ENCODE measurements at places on chromosomes 5 and 9.

- DNase-seq: no peak
Observed at GRCh38 chr5:23268136-23268535, 239.3 kb upstream of the PRDM9 start.

- DNase-seq: no peak
Observed at GRCh38 chr9:97695995-97696802, 941 bp downstream of the XPA start.

DNA sequence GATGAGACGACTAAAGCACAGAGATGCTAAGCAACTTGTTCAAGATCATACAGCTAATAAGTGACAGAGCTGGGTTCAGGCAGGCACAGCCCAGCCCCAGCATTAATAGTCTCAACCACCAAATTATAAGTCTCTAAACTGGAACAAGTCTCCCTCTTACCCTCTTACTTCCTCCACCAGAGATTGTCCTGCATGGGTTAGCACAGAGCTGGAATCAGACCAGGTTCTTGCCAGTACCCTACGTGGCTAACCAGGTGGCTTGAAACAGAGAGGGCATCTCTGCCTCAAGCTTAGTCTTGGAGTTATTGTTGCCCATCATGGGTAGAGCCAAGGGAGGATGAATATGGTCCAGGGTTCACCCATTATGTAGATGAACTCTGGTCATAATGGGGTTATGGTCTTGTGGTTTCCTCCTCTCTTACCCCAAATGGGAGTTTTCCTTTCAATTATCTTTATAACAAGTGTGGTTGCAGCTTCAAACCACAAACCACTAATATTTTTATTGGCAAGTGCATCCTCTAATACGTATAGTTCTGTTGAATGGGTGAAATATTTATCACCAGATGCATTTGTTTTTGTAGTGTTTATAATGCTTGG, 8.3 kb upstream of the XPA start:
- DNase-seq: no peak

GRCh38 chr5:171462136-171462927, 42.9 kb downstream of the FGF18 start:
- no peak for DNase-seq

DNA sequence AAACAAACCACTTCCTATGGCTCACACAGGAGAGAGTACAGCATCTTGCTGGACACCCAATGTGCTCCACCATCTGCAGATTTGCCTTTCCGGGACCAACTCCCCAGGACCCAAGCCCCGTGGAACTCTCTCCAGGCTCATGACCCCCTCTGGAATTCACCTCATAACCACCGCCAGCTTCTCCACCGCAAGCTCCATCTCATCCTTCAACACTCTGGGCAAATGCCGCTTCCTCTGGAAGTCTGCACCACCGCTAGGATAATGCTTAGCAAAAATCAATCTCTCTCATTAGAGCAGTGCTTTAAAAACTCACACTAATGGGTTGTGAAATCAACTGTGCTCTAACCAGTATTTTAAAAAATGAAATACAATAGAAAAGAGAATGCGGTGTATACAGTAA, 150.0 kb downstream of the COL23A1 start:
- no peak for DNase-seq

GRCh38 chr9:78370991-78371390, 74.1 kb downstream of the PSAT1 start:
- no peak for DNase-seq

DNA sequence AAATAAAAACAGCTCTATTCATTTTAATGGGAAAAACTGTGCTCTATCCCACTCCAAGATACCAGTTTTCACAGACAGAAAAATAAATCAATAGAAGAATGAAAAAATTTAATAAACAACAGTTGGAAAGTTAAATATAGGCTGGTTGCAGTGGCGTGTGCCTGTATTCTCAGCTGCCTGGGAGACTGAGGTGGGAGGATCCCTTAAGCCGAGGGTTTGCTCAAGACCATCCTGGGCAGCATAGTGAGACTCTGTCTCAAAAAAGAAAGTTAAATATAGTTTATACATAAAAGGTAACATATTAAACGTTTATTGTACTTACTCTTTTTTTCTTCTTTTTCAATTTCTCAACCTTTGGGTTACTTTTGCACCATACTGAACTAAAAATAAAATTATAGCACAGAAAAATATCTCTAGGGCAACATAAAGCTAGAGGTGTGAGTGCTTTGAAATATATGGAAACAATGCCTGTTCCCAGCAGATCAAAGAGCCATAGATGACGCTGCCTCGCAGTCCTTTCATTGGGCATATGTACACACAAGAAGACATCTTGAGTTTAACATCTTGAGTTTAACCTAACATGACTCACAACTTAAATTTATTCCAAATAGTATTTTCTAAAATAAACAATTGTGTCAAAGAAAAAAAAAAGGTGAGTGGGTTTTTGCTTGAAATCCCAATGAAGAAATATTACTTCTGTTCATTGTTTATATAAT, 25.7 kb upstream of the KLF9 start:
- DNase-seq: no peak

GRCh38 chr9:114437401-114437893, 49.7 kb upstream of the AKNA start:
- DNase-seq: no peak

- peak; percentile 56 for DNase-seq
Observed at GRCh38 chr9:129317179-129318011, 139.3 kb upstream of the IER5L start.

GRCh38 chr5:160445132-160445531, 23.5 kb downstream of the PTTG1 start:
- DNase-seq: no peak

GRCh38 chr5:91074615-91075014, 308.5 kb downstream of the ARRDC3 start:
- no peak for DNase-seq

GRCh38 chr5:173989432-173990082, 587 bp downstream of the C5orf47 start:
- no peak for DNase-seq

GRCh38 chr5:132419502-132420468, 50.3 kb downstream of the SLC22A5 start:
- DNase-seq: peak; percentile 72

DNA sequence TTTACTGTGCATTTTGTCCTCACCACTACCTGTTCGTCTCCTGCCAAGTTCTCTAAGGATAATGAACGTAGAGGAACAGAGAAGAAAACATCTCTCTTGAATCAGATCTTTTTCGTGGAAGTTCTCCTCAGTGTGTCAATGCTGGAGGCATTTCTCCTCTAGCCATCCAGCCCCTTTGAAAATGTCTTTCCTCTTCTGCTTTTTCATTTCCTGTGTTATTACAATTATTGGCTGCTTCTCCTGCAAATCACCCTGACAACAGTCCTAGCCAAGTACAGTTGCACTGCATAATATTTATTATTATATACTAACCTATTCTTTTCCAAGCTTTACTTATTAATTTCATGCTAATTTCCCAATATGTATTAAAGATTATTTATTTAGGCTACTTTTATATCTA, 61.8 kb upstream of the TRPM3 start:
- no peak for DNase-seq

DNA sequence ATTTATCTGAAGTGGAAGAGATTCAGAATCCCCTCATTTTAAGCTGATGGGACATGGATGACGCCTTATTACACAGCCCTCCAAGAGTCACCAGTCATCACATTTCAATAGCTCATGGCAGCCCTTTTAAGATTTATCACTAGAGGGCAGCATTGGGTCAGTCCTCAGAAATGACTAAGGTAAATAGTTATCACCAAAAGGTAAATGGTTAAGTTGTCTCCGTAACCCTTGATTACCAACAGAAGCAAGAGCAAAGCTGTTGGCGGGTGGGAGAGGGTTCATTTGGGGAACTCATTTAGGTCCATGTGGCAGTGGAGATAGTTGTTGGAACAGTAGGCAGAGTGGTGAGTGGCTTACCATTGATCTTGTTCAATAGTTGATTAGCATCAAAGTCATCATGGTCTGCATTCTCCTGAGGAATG, 12.0 kb upstream of the C9 start:
- DNase-seq: no peak

- no peak for DNase-seq
Observed at GRCh38 chr5:54001976-54002775, 308.2 kb downstream of the ARL15 start.

DNA sequence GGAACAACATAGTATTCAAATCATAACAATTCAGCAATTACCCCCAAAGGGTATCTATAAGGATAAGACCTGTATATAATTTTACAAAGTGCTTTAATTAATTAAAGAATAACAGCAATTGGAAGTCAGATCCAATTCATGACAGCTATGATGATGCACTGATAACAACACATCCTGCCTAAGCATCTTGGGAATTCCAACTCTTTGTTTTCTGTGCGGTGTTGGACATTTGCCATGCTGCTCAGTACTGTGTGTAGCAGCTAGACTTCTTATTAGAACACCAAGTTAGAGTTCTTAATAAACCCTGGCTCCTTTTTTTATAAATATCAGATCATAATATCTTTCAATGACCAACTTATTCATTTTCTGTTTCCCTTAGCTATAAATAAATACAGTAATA, 209.0 kb downstream of the SEC61B start:
- no peak for DNase-seq

- DNase-seq: no peak
Observed at GRCh38 chr9:121447321-121447834, 52.3 kb downstream of the GGTA1 start.

GRCh38 chr5:131609774-131610173, 25.3 kb downstream of the RAPGEF6 start:
- no peak for DNase-seq

- DNase-seq: no peak
Observed at GRCh38 chr9:6917162-6917561, 159.4 kb downstream of the KDM4C start.

- DNase-seq: no peak
Observed at GRCh38 chr5:171743436-171744076, 42.1 kb upstream of the SMIM23 start.

GRCh38 chr9:110808599-110808980, 140.0 kb downstream of the MUSK start:
- no peak for DNase-seq

- no peak for DNase-seq
Observed at GRCh38 chr5:95241161-95241560, 43.7 kb downstream of the MCTP1 start.

GRCh38 chr9:35666045-35666444, 1.1 kb upstream of the ARHGEF39 start:
- DNase-seq: no peak

GRCh38 chr5:87850843-87851242, 417.8 kb downstream of the TMEM161B start:
- no peak for DNase-seq

DNA sequence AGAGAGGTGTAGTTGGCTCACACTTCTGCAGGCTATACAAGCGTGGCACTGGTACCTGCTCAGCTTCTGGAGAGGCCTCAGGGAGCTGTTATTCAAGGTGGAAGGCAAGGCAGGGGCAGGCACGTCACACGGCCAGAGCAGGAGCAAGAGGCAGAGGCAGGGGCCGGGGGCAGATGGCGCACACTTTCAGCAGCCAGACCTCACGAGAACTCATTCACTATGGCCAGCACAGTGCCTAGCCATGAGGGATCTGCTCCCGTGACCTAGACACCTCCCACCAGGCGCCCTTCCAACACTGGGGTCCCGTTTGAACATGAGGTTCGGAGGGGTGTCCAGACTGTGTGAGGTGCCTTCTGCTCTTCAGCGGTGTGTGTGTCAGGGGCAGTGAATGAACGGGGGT, 71.0 kb upstream of the FCN1 start:
- no peak for DNase-seq

DNA sequence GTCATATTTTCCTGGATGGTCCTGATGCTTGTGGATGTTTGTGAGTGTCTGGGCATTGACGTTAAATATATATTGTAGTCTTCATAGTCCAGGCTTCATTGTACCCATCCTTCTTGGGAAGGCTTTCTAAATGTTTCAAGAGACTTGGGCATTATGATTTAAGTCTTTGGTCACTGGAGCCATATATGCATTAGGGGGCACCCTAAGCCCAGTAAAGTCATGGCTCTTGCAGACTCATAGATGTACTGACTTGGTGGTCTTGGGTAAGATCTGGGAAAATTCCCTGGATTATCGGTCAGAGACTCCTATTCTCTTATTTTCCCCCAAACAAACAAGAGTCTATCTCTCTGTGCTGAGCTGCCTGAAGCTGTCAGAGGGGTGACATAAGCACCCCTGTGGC, 271.1 kb downstream of the TRIM36 start:
- DNase-seq: no peak

GRCh38 chr5:142107736-142108431, 695 bp upstream of the NDFIP1 start:
- DNase-seq: no peak

- DNase-seq: no peak
Observed at GRCh38 chr9:109241207-109241606, 74.2 kb upstream of the FRRS1L start.

DNA sequence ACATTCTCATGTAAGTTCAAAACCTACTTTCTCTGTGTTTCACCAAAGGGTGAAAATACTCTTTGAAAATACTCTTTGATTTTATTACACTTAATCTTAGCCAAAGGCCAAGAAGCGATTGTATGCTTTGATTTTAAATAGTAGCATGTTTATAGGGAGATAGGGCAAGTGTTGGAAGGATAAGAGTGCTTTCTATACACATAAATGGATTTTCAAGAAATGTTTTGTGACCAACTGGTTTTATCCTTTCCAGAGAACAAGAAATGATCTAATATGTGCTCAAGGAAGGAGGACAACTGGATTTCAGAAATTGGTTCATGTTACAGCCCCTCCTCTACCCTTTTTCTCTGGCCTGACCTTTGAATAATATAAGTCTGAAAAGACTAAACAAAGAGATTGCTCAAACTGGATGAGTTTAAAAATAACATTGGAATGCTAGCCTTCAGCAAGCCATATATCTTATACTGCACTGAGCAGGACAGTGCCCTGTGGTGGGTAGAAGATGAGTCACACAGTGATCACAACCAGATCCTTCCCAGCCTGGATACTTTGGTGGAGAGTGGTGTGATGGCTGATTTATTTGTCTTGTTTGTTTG, 13.1 kb downstream of the PALM2AKAP2 start:
- no peak for DNase-seq

DNA sequence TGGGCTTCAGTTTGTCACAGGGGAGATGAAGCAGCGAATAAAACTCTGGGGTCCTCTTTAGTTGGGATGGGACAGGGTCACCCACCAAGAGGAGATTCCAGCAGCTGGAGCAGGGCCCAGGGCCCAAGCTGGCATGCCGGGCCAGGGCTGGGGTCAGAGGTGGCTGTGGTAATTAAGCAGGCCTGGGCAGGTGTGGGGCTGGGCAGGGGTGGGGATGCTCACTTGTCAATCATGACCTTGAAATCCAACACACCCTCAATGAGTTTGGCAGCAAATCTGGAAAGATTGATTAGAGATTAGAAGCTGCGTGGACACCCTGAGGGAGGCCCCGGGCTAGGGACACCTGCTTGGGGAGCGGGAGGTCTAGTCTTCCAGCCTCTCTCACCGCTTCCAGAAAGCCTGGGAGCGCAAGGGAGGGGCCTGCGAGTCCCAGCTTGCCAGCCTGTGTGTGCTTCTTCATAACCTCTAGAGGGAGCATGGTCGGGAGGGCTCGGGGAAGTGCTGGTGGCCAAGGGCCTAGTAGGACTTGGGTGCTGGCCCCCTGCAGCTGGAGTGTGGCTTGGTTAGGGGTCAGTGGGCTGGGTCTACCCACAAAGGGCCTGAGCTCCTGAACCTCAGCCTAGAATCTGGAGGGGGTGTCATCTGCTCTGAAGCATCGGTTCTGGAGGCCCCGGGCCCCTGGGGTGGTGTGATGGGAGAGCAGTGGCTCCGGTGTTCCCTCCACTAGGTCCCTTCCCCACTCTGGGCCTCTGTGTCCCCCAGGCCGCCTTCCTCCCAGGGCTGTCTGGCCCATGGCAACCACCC, 7.6 kb downstream of the CRAT start:
- DNase-seq: peak; percentile 45
